H4 (cell line): ENCODE measurements at places on chromosomes 5 and 9. TPM values are rescaled to one million over a fixed set of nuclear protein-coding genes. Genes with fewer than 3 reads are reported as not detected.

DNA sequence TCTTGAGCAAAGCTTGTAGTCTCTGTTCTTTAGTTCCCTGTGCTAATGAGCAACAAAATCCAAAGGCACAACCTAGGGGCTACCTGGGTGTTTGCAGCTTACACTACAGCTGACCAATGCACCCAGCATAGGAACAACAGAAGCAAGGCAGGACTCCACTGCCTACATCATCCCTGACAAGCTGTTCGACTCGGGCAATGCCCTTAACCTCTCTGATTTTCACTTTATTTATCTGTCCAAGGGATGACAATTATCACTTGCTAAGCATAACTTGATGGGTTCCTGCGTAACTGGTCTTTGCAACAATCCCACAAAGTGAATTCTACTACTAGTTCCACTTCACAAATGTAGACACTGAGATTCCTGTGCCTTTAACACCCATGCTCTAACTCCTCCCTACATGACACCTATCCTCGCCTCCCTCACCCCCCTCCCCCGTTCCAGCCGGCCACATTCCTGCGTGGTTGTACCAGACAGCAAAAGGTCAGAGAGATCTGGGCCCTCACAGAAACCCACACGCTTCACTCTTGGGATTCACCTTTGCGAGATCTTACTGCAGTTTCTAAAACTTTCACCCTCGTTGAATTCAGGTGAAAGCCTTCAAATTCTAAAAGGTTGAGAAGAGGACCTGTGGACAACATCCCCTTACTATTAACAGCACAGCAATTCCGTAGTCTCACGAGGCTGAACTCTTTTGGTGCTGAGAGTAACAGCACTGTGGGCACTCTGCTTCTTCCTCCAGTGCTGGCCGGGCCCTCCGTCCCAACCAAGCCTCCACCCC, 995 bp downstream of the IPPK start:
- DNase-seq: no peak

GRCh38 chr5:139812836-139813805, 17.5 kb downstream of the PSD2 start:
- no peak for DNase-seq

Gene PCDHB9
- total RNA-seq: 10.0 and 11.9 TPM in 2 replicates

GRCh38 chr9:8860086-8860485, 1060.5 kb upstream of the DMAC1 start:
- DNase-seq: no peak

DNA sequence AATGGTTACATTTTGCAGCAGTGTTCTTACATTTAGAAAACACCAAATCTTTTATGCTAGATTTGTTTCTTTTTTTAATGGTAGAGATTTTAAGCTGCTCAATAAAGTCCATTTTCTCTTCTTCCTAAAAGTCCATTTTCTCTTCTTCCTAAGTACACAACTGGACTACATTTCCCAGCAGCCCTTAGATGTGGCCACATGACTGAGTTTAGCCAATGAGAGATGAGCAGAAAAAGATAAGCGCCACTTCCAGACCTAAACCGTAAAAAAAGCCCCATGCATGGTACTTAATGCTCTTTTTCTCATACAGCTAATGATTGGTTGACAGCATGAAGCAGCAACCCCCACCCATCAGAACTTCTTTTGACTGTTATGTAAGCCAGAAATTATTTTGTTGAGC, 206.7 kb downstream of the FAM114A2 start:
- DNase-seq: no peak
